ENCODE measurements at places on chromosomes 3 and 15.

DNA sequence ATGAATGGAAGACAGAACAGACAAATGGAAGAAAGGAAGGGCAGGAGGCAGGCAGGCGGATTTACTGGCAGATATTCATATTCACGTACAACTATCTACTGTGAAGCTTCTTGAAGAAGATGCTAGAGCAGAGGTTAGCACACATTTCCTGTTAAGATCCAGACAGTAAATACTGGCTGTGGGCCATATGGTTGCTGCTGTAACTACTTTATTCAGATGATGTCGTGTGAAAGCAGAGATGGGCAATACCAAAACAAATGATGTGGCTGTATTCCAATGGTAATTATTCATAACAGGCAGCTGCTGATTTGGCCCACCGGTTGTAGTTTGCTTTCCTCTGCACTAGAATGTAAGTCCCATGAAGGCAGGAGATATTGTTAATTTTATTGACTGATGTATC lies 115.7 kb upstream of the PRTG start:
- DNase-seq, result no peak

DNA sequence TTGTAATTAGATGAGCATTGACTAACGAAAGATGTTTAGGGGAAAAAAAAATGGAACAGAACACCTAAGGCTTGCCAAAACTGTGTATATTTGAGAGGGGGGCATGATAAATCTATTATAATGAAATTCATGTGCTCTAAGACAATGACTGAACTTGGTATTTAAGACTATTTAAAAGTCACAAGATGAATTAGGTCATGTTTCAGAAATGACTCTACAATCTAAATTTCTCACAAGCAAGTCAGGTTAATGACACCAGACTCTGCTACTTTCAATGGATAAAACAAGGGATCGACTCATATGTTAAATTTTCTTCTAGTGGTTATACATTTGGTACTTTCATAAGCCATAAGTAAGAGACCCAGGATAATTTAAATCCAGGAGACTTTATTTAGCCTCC lies 78.4 kb downstream of the DUT start:
- no peak for DNase-seq

GRCh38 chr3:69558912-69559311 lies 173.0 kb upstream of the FRMD4B start:
- DNase-seq, result no peak

- DNase-seq, result peak; percentile 52
Observed at GRCh38 chr3:50550079-50550736, 17.3 kb downstream of the C3orf18 start.

DNA sequence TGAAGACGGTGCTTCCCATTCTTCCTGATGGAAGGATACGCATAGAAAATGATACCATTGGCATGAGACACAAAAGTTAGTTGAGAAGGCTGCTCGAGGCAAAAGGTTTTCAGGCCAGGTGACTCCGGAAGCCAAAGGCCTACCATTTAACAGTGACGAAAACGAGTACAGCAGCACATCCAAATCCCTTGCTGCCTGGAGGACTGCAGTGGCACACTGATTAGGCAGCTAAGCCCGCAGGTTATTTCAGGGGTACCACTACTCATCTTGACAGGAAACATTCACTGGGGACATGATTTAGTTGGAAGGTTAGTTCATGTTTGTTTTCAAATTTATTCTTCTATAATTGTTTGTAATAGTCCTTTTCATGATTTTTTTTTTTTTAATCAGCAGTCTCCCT lies 59.9 kb upstream of the BCHE start:
- DNase-seq, result no peak

Measured in activated CD4-positive, alpha-beta T cell treated with anti-CD3 and anti-CD28 coated beads, Interleukin-2, amount 50 U/mL, for 16 hours (primary cell).